IMR-90 (cell line): ENCODE measurements at places on chromosomes 7 and 10.

DNA sequence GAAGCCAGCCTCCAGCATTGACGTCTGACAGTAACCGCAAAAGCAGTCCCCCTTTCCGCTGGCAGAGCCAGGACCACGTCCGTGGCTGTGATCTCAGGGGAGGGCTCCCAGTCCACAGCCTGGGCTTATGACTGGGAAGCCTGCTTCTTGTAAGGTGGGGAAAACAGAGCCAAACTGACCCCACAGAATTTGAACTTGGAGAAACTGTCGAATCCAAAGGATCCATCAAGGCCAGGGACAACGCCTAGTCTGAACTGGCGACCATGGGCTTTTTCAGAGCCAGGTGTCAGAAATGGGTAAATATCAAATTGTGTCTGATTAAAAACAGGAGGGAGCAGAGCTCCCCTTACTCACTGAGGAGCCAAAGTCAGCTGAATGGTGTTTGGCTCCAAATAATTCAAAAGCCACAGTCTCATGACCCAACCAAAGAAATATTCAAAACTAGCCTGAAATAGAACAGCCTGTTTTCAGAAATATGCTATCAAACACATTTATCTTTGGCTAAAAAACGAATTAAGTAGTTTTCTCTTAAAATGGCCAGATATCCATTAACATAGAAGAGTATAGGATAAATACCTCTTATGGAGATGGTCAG lies 751.4 kb upstream of the GALNT17 start:
- H3K27me3 ChIP-seq = no peaks in the 10 kb centered on the region
- no peak overlapping the region for H3K27ac ChIP-seq
- DNase-seq = no peak
- H3K36me3 ChIP-seq = no peaks in the 10 kb centered on the region
- no peak overlapping the region for H3K4me3 ChIP-seq

DNA sequence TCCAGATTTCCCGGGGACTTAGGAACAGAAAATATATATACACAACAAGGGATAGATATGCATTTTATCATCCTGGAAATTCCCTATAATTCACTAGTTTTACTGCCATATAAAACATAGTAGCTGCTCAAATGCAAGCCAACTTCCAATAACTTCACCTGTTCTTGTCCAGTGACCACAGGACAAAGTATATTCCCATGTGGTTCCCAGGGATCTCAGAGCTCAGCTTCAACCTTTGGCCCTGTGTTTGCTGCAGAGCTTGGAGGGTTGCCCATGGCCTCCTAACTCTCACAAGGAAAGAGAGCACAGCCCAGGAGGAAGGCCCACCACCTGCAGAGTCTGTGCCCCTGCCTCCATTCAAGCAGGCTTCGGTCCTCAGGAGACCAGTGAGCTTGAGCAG lies 4.5 kb upstream of the DRGX start:
- no peak overlapping the region for H3K4me3 ChIP-seq
- peaks cover 68% of the 10 kb centered on the region for H3K27me3 ChIP-seq
- H3K27ac ChIP-seq = no peak overlapping the region
- H3K36me3 ChIP-seq = no peaks in the 10 kb centered on the region

DNA sequence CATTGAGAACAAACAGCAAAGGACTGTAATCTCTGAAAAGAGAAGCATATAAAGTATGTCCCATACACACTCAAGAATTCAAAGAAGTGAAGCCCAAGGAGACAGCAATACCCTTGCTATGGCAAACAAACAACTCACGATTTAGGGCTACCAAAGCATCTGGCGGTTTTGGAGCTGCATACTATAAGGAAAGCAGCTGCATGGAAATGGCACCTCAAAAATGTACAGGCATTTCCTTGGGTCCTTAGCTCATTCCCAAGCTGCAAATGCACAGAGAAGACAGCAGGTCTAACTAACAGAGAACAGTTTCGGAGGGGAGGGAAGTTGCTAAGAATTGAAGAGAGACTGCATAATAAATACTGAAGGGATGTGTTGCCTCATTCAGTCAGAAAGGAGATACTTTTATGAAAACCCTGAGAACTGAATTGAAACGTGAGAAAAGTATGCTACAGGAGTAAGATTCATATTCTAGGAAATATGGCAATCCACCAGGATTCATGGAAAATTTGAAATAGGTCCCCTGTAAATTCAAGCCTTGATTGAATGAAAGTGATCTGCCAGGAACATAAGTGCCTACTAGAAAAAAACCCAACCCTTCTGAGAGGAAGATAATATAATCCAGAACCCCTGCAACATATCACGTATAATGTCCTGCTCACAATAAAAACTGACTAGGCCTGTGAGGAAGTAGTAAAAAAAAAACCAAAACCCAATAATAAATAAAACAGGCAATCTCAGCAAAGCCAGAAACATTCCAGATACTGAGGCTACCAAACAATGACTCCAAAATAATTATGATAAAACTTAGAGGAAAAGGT lies 36.4 kb downstream of the CUBN start:
- H3K27ac ChIP-seq = no peak overlapping the region
- DNase-seq = no peak
- H3K36me3 ChIP-seq = no peaks in the 10 kb centered on the region
- peaks cover 2% of the 10 kb centered on the region for H3K4me1 ChIP-seq
- no peaks in the 10 kb centered on the region for H3K27me3 ChIP-seq

- no peaks in the 10 kb centered on the region for H3K4me1 ChIP-seq
- peak; percentile 50 for DNase-seq
- no peak overlapping the region for H3K27ac ChIP-seq
- H3K4me3 ChIP-seq = no peak overlapping the region
- H3K36me3 ChIP-seq = no peaks in the 10 kb centered on the region
Measured at GRCh38 chr10:76086761-76087639, 655.6 kb downstream of the LRMDA start.

DNA sequence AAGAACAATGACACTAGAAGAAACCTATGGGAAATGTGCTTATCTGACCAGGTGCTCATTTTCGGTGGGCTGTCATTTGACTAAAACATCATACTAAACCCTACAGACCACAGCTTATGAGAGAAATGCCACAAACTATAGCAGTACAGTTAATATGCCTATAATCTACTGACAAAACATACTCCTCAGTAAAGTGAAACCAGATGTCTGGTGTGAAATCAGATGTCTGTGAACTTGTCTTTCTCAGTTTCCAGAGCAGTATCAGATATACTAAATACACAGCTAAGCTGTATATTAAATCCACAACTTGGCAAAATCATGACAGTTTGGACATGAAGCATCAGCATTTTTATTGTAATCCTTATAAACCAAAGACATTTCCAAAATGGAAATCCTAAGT lies 3.3 kb downstream of the IMMP2L start:
- H3K4me1 ChIP-seq = peaks cover 4% of the 10 kb centered on the region; the same call in 1 of the 2 replicates
- peak; percentile 40 for DNase-seq
- H3K27me3 ChIP-seq = no peaks in the 10 kb centered on the region
